T follicular helper cell (primary cell): ENCODE measurements at places on chromosomes 11 and 22.
A peak's percentile ranks its signal among the peaks of the same experiment; 100 is the strongest.

DNA sequence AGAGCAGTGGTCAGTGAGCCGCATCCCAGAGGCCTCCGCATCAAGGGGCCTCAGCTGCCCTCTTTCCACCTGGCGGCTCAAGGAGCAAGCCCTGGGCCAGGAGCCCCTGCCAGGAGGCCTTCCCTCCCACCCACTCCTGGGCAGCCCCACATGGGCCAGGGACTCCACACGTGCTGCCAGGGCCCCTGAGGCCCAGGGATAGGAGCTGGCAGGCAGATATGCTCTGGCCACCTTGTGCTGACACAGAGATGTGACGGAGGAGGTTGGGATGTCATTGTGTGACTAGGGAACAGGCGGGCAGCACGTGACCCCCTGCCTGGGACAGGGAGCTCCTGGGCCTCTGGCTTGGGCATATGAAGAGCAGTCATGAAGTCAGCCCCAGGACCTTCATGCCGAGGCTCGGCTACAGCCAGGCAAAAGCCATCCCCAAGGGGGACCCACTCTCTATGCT, 77.9 kb downstream of the PIWIL3 start:
- DNase-seq = no peak

GRCh38 chr11:85682330-85683305, 3.4 kb downstream of the CCDC89 start:
- DNase-seq = peak; percentile 19

- no peak for DNase-seq
Measured at GRCh38 chr11:124841840-124842239, 23.4 kb upstream of the ROBO3 start.

GRCh38 chr11:133950874-133951326, 5.9 kb downstream of the IGSF9B start:
- DNase-seq = no peak

- no peak for DNase-seq
Measured at GRCh38 chr11:27388869-27389268, 25.9 kb upstream of the CCDC34 start.

GRCh38 chr22:22935056-22935545, 47.5 kb downstream of the IGLL5 start:
- no peak for DNase-seq

DNA sequence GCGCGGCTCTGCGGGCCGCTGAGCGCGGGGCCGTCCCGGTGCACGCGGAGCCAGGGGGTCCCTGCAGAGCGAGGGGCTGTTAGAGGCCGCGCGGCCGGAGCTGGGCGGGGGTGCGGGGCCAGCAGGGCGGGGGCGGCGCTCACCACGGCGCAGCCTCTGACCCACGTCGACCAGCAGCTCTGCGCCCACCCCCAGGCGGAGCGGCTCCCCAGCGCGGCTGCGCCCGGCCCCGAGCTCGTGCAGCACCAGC, 385 bp upstream of the SCO2 start:
- no peak for DNase-seq

DNA sequence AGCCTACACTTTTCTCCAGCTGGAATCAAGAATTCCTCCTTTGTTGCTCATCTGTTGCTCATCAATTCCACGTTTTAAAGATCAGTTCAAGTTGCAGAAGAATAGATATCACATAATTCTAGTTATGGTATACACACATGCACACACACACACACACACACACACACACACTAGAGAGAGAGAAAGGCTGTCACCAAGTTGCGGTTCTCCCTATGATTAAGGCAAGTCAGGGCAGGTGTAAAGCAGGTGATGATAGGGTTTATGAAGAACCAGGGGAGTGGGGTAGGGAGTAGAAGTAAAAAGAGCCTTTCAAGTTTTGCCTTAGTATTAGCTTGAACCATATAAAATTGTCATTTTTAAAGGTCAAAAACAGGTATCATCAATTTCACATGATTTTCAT, 31.7 kb upstream of the TMPRSS4 start:
- no peak for DNase-seq

DNA sequence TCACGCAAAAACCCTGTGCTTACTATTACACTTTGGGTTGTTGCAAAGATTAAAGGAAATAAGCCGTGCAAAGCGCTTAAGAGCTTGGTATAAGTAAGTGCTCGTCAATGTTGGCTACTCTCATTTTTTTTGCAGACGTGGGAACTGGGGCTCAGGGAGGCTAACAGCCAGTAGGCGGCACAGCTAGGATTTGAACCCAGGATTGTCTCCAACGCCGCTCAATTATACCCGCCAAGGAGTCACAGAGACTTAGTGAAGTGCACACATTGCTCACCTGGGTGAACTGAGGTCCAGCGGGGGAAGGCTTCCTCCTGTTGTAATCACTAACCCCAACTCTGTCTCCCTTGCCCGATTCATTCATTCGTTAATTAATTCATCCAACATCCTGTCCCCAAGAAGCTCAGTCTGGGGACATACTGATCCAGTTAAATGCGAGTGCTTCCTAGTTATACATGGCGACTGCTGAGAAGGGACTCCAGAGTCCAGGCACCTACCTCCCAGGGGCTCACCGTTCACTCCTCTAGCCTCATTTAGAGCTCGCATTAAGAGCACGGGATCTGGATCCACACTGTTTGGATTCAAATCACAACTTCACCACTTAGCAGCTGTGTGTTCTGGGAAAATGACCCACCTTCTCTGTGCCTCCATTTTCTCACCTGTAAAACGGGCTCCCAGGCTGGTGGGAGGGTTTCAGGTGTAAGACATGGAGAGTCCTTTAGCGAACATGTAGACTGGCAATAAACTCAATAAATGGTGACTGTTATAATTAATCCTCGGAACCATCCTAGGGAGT, 838 bp upstream of the MTFP1 start:
- no peak for DNase-seq

DNA sequence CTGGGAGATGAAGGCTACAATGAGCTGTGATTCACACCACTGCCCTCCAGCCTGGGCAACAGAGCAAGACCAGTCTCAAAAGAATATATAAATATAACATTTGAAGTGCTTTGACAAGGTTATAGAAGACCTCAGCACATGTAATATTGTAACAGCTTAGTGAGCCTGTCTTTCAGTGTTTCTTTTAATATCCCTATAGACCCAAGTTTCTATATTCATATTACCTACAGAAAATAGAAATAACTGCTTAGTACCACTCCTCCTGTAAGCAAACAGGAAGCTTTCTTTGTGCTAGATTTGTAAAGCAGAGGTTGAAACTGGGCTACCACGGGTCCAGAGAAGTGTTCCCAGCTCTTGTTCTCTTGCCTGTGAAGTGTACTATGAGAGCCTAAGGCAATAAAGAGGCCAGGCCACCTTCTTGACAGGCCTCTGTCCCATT, 68.2 kb downstream of the PPP2R1B start:
- no peak for DNase-seq

DNA sequence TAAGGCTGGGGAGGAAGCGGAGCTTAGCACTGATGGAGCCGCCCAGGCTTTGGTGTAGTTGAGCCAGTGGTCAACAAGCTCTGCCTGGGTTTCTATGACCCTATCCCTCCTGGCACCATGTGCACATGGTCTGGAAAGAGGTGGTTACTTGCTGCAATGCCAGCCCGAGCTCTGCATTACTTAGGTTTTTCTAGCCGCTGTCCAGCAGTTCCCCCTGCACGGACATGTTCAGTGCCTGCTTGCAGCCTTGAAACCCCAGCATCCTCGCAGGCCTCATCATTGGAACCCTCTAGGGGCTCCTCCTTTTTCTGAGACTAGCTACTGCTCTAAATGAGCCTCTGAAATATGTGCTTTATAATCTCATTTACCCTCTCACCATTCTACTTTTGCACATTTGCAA, 16.6 kb downstream of the CNTF start:
- no peak for DNase-seq

DNA sequence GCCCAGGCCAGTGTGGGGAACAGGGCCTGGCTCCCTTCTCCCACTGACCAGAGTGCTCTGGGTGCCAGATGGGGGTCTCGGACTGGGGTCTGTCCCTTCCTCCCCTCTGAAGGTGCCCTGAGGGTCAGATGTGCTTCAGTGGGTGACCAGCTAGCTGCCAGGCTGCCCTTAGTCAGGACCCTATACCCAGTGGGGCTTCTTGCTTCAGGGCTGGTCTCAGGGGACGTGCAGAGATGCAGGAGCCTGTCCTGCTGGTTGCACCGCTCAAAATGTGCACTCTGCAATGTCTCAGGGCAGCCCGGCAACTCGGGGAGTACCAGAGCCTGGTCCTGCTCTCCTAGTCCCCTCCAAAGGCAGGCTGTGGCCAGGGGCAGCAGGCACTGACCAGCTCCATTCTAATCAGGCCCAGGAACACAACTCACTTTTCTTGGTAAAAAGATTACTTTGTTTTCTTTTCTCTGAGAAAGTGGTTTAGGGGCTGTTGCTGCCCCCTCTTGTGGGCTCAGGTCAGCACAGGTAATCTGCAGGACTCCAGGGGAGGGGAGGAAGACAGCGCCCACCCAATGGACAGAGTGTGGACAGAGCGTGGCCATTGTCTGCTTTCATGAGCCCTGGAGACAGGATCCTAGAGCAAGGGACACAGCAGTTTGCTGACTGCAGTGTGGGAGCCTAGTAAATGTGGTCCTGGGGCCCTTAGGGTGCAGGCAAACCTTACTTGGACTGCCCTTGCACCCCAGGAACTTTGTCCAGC, 80.9 kb downstream of the MED15 start:
- no peak for DNase-seq

GRCh38 chr11:63813035-63813562, at the start of gene SPINDOC:
Gene SPINDOC (plus strand): TSS chr11:63813456. CDS start chr11:63813687, 231 bp downstream.
- DNase-seq = peak; percentile 45

DNA sequence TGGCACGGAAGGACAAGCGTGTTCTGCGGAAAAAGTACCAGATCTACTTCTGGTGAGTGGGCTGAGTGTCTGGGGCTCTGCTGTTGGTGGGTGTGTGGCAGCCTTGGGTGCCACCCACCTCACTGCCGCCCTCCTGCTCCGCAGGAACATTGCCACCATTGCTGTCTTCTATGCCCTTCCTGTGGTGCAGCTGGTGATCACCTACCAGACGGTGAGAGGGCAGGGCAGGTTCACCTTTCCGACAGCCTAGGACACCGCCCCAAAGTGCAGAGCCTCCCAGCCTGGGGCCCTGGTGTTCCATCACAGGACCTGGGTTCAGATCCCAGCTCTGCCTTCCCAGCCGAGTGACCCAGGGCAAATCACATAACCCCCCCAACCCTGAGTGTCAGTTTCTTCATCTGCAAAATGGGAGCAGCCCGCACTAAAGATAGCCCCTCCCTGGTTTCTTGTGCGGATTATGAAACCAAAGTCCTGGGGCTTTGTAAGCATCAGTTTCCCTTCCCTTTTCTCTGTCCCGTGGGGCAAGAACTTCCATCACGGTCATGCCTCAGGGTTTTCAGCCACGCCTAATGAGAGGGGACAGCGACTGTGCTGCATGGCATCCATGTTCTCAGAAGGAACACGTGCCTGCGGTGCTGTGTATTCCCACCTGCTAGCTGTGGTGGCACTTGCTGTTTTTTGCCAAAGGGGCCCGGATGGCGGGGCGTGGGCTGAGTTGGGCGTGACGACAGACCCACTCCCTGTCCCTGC, 9.8 kb upstream of the TAGLN start:
- DNase-seq = no peak

DNA sequence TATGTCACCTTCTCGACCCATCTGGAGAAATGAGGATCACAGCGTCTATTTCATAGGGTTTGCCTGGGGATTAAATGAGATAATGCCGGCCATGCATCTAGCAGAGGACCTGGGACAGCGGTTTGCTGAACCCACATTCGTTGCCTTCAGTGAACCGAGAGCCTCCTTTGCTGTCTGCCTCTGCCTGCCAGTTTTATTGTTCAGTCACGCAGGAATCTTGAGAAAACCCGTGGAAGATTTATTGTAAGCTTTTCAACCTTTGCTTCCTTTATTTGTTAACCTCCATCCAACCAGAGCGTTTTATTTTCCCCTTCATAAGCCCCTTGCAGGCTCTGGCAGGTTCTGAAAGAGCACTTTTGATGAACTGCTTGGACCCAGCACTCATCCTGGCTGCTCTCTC, 202.3 kb upstream of the SYN3 start:
- DNase-seq = no peak

GRCh38 chr22:25987948-25988347, 181.3 kb upstream of the SEZ6L start:
- DNase-seq = no peak

DNA sequence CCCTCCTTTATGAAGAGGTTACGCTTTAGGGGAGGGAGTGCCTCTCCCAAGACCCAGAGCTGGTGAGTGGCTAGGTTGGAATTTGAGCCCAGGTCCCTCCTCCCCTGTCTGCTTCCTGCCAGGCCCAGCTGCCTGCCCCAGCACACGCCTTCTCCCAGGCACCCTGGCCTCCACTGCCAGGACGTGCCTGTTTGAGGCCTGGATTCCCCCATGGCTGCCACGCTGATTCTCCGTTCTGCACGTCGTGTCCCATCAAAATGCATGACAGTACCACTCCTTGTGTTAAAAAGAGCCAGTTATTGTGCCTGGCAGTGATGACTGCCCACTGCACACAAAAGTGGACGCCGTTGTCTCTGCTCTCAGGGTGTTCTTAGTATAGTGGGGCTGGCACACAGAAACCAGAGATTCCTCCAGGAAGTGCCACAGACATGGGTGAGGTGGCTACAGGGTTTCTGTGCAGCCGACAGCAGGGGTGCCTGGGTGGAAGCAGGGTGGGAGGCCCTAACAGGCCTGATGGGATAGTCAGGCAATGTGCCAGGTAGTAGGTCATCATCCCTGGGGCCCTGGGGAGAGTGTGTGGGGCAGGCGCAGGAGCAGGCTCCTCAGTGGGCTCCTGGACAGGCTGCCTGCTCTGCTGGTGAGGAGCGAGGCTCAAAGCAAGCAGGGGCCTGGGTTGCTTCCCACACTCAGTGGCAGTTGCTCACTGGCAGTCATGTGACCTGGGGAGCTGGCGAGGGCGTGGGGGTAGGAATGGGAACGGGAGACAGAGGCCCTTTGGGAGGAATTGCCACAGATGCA, 24.2 kb downstream of the MED15 start:
- DNase-seq = no peak

DNA sequence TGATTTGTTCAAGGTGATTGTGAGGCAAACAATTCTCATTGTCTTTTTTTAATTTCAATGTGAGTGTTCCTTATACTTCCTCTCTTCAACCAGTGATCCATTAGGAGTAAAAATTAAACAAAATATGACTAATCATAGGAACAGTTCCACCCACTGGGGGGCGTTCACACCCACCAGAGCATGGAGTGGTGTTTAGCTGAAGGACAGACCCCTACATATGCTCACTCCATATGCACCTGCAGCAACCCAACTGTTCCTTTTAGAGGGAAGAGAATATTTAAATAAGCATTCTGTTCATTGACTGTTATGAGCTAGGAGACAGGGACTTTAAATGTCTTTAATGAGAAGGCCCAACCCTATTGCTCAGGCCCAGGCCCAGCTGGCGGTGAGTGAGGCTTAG, 78.7 kb upstream of the DRD2 start:
- DNase-seq = no peak

DNA sequence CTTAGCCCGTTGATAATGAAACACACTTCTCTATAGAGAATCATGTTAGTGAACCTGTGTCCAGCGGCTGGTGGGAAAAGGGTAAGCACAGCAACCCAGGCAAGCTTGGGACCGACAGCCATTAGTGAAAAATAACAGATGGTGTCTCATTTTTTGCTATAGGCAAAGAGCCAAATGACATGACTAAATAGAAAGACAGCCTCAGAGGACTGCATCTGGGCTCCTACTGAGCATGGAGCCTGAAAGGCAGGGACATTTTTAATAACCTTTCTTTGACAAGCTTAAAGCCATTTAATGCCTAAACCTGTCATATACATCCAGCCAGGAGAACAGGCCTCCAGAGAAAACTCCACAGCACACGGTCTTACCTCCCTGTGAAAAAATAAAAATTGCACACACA, 67.0 kb downstream of the FANCF start:
- DNase-seq = no peak

- no peak for DNase-seq
Measured at GRCh38 chr11:62842171-62842741, 2.9 kb upstream of the WDR74 start.

- no peak for DNase-seq
Measured at GRCh38 chr11:2661173-2662023, 38.4 kb downstream of the KCNQ1OT1 start.
